Cardiac fibroblast (primary cell): ENCODE measurements at places on chromosomes 5 and 9.

DNA sequence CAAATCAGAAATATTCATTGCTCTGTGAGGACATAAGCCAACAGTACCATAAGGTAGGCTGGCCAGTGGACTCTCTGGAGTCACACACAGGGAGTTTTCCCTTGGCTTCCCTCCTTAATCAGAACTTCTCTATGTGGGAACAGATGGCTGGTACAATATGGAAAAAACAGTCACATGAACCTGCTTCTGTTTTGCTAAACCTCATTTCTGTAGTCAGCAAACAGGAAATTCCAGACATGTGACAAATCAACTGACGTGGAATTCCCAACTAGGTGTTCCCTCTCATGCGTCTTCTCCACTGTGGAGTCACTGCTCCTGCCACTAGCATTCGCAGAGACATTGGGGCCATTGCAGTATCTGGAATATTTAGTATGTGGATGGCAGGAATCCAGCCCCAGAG, 617.6 kb downstream of the KIF4B start:
- DNase-seq, result peak; percentile 1

GRCh38 chr9:27749838-27750237, 176.6 kb upstream of the C9orf72 start:
- no peak for DNase-seq

- DNase-seq, result no peak
Measured at GRCh38 chr9:104090578-104090977, 3.5 kb upstream of the SMC2 start.

GRCh38 chr9:114386886-114387679, 699 bp downstream of the AKNA start:
- DNase-seq, result peak; percentile 32

- DNase-seq, result no peak
Measured at GRCh38 chr5:155826611-155827507, 500.1 kb upstream of the SGCD start.

- no peak for DNase-seq
Measured at GRCh38 chr9:87478226-87478992, 19.3 kb upstream of the DAPK1 start.

DNA sequence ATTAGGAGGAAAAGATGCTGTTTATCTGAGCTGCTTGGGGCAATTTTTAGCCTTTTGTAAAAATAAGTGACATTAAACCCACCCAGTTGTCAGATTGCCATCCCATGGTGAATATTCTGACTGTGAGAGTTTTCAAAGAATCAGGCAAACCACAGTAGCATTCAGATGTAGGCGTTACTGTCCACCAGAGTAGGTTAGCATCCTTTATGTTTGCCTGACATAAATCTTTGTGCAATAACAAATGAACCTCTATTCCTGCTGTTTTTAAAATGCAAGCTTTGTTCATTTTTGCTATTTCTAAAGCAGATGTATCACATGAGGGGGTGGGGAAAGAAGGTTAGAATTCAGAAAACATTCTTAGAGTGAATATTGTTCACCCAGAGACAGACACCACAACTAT, 427.8 kb downstream of the CDH9 start:
- DNase-seq, result no peak

DNA sequence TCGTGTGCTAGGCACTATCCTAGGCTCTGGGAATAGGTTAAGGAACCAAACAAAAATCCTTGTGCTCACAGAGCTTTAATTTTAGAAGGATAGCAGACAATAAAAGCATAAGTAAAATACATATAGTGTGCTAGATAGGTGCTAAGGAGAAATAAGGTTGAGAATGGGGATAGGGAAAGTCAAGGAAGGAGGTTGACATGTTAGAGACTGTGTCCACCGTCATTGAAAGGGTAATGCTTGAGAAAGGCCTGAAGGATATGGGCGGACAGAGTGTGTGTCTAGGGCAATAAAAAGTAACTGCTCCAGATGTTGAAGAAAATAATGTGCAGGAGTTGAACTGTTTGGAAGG, 482 bp upstream of the TDRD7 start:
- no peak for DNase-seq

DNA sequence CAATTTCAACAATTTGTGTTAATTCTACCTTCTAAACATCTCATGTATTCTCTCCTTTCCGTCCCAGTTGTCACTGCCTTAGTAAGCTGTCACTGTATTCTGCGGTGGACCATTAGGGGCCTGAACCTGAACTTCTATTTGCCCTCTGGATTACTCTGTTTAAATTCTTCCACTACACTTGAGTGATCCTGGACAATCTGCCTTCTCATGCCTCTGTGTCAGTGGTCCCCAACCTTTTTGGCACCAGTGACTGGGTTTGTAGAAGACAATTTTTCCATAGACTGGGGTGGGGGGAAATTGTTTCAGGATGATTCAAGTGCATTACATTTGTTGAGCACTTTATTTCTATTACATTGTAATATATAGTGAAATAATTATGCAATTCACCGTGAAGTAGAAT, 1157.6 kb upstream of the SEMA6A start:
- DNase-seq, result no peak

- DNase-seq, result peak; percentile 7
Measured at GRCh38 chr5:54476682-54477081, 21.2 kb downstream of the HSPB3 start.

- no peak for DNase-seq
Measured at GRCh38 chr5:108238936-108239887, 142.7 kb downstream of the FBXL17 start.

- peak; percentile 49 for DNase-seq
Measured at GRCh38 chr9:108163321-108164005, 673.9 kb upstream of the KLF4 start.
